ENCODE measurements at places on chromosomes 11 and 22. TPM values are rescaled to one million over a fixed set of nuclear protein-coding genes. Genes with fewer than 3 reads are reported as not detected.
A peak's percentile ranks its signal among the peaks of the same experiment; 100 is the strongest.

DLG2 gene
- total RNA-seq: 6.6 TPM

DEUP1 gene
- total RNA-seq: 0.33 TPM

LRRC75B gene
- 2.6 TPM for total RNA-seq

CD6 gene
- total RNA-seq: 30.7 TPM

ABCC8 gene
- total RNA-seq: 0.42 TPM

DCHS1 gene
- 3.2 TPM for total RNA-seq

KRTAP5-7 gene
- not detected for total RNA-seq

- no peak overlapping the region for H3K27ac ChIP-seq
- no peaks in the 10 kb centered on the region for H3K27me3 ChIP-seq
- no peaks in the 10 kb centered on the region for H3K4me1 ChIP-seq
- H3K4me3 ChIP-seq: no peak overlapping the region
- no peak for DNase-seq
- H3K36me3 ChIP-seq: no peaks in the 10 kb centered on the region
Measured at GRCh38 chr11:90124371-90124770, 10.1 kb upstream of the NAALAD2 start.

- peaks cover 11% of the 10 kb centered on the region for H3K4me1 ChIP-seq
- H3K36me3 ChIP-seq: peaks cover 3% of the 10 kb centered on the region
- H3K27ac ChIP-seq: no peak overlapping the region
Measured at GRCh38 chr11:68115285-68115684, 5.9 kb downstream of the CHKA start.

DNA sequence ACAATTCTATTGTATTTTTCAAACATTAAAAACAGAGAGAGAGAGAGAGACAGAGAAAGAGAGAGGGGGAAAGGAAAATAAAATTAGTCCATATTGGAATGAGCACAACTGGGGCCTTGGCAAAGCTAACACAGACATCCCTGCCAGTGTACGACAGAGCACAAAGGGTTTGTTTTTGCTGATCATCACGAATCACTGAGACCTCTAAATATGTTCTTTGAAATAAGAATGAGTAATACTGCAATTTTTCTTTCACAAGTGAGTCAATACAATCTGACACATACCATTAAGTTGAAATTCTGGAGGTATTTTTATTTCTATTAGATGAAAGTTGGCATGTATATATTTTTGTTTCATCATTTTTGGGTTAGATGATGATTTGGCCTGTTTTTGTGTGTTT lies 27.0 kb upstream of the LRRC4C start:
- DNase-seq: no peak
- H3K4me3 ChIP-seq: no peak overlapping the region
- no peaks in the 10 kb centered on the region for H3K36me3 ChIP-seq
- H3K27ac ChIP-seq: no peak overlapping the region
- H3K4me1 ChIP-seq: no peaks in the 10 kb centered on the region
- H3K27me3 ChIP-seq: no peaks in the 10 kb centered on the region

- H3K36me3 ChIP-seq: no peaks in the 10 kb centered on the region
- no peaks in the 10 kb centered on the region for H3K4me1 ChIP-seq
- peaks cover 3% of the 10 kb centered on the region for H3K27me3 ChIP-seq
- no peak overlapping the region for H3K4me3 ChIP-seq
- H3K27ac ChIP-seq: no peak overlapping the region
Measured at GRCh38 chr11:102239911-102240310, 77.4 kb upstream of the BIRC3 start.

GRCh38 chr11:61505640-61506155 lies 2.9 kb upstream of the LRRC10B start:
- no peak for DNase-seq
- H3K4me3 ChIP-seq: no peak overlapping the region
- H3K27ac ChIP-seq: no peak overlapping the region

GRCh38 chr22:29948385-29948769 lies 65.4 kb downstream of the MTMR3 start:
- no peaks in the 10 kb centered on the region for H3K36me3 ChIP-seq
- H3K27me3 ChIP-seq: no peaks in the 10 kb centered on the region
- no peak overlapping the region for H3K27ac ChIP-seq
- no peak overlapping the region for H3K4me3 ChIP-seq
- DNase-seq: no peak

- no peaks in the 10 kb centered on the region for H3K36me3 ChIP-seq
- H3K27ac ChIP-seq: no peak overlapping the region
- no peaks in the 10 kb centered on the region for H3K27me3 ChIP-seq
- no peak overlapping the region for H3K4me3 ChIP-seq
Measured at GRCh38 chr11:116226731-116227130, 546.1 kb downstream of the BUD13 start.

- H3K4me1 ChIP-seq: no peaks in the 10 kb centered on the region
- no peak overlapping the region for H3K4me3 ChIP-seq
- no peaks in the 10 kb centered on the region for H3K36me3 ChIP-seq
- peaks cover 25% of the 10 kb centered on the region for H3K27me3 ChIP-seq
- DNase-seq: no peak
Measured at GRCh38 chr11:69877235-69877634, 58.0 kb upstream of the FGF3 start.

GRCh38 chr11:94472916-94473799 lies 20.5 kb downstream of the MRE11 start:
- peaks cover 10% of the 10 kb centered on the region for H3K4me1 ChIP-seq
- DNase-seq: peak; percentile 42
- H3K4me3 ChIP-seq: no peak overlapping the region
- H3K27me3 ChIP-seq: no peaks in the 10 kb centered on the region
- no peak overlapping the region for H3K27ac ChIP-seq

DNA sequence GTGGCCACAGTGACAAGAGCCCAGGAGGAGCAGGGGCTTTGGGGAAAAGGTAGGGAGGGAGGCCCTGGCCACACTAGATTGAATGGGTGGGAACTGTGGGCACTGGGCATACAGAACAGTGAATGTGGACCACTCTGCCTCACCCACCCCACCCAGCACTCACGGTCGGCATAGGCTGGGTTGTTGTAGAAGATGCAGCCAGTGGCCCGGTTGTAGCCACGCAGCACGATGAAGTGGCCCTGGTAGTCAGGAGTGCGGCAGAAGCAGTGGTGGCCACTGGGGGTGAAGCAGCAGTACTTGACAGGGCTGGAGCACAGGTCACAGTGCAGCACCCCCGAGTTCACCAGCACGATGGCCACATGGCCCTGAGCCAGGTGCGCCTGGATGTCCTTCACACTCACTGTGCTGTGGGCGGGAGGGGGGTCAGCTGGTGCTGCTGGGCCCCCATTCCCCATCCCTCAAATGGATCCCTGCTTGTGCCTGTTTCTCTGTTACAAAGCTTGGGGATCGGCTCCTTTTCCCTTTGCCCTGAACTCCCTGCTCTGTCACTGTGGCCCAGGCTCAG lies 11.2 kb downstream of the GUCD1 start:
- H3K4me3 ChIP-seq: no peak overlapping the region
- peaks cover 84% of the 10 kb centered on the region for H3K36me3 ChIP-seq
- no peaks in the 10 kb centered on the region for H3K4me1 ChIP-seq
- H3K27ac ChIP-seq: no peak overlapping the region
- no peak for DNase-seq

DNA sequence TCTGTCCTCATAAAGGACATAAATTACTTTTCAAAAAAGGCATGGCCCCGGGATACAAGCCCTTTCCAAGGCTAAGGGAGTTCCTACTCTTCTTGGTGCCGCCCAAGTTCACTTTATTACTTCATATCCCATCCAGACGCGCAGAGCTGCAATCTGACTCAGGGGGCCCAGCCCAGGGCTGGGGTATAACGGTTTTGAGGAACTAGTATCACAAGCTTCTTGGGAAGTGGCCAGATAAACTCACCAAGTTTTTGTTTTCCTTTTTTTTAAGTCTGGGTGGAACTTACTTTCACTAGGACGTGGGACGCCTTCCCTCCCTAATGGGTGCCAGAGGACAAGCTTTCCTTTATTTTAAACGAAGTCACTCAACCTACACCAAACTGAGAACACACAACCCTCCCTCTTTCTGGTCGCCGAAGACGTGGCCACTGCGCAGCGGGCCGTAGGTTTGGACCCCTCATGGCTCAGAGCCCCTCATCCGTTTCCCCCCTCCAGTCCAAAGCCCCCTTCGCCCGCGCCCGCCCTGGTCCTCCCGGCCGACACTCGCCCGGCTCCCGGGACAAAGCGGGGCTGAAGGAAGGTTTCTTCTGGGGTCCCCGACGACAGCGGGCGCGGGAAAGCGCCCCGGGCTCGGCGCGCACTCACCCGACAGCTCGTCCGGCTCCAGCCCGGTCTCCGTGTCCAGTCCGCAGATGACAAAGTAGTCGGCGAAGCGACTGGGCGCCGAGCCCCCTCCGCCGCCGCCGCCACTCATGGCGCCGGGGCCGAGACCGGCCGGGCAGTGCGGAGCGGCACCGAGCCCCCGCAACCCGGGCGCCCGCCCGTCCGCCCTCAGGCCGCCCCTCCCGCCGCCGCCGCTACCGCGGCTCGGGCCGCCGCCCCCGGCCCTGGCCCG lies 587 bp downstream of the DENND5A start:
- peak overlapping the region; percentile 87 for H3K27ac ChIP-seq
- peaks cover 24% of the 10 kb centered on the region for H3K27me3 ChIP-seq
- no peak for DNase-seq
- peak overlapping the region; percentile 78 for H3K4me3 ChIP-seq
- no peaks in the 10 kb centered on the region for H3K36me3 ChIP-seq

GRCh38 chr11:66082946-66083698 lies 13.1 kb downstream of the PACS1 start:
- DNase-seq: no peak
- peak overlapping the region; percentile 13 for H3K27ac ChIP-seq
- H3K4me1 ChIP-seq: peaks cover 47% of the 10 kb centered on the region
- no peaks in the 10 kb centered on the region for H3K27me3 ChIP-seq
- no peak overlapping the region for H3K4me3 ChIP-seq

DNA sequence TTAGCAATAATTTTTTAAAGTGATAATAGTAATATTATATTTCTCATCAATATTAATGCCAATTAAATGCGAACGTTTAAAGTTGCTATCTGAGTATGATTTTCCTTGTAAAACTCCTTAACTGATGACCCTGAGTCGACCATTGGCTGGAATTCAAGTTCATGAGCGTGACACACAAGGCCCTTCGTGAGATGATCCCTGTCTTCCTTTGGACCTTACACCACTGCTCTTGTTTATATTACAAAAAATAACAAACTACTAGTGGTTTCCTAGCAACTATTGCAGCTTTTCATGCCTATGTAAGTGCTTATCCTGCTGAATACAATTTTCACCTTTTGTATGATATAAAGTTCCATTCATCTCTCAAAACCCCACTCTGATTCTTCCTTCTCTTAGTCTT lies 752.9 kb downstream of the CNTN5 start:
- no peak for DNase-seq
- H3K27ac ChIP-seq: no peak overlapping the region
- H3K4me1 ChIP-seq: no peaks in the 10 kb centered on the region
- H3K36me3 ChIP-seq: no peaks in the 10 kb centered on the region

DNA sequence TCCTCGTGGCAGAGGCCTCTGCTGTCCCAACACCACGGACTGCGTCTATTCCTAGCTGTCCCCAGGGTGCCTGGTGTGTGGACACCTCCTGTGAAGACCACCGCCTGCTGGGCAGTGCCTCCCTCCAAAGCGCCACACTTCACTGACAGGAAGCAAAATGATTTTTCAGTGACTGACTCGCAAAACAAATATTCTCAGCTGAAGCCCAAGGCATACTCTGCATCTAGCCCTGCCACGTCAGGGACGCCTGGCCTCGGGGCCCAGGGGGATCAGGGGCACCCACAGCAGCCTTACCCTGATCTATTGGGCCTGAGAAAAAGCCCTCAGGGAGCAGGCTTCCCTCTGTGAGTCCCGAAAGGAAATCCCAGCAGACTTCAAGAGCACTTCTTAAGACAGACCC lies 2.2 kb downstream of the BRD1 start:
- DNase-seq: no peak
- no peaks in the 10 kb centered on the region for H3K27me3 ChIP-seq
- H3K36me3 ChIP-seq: peaks cover 42% of the 10 kb centered on the region
- no peak overlapping the region for H3K27ac ChIP-seq

GRCh38 chr11:93663021-93663420 lies 1.5 kb downstream of the CEP295 start:
- H3K4me1 ChIP-seq: peaks cover 6% of the 10 kb centered on the region
- DNase-seq: no peak
- no peak overlapping the region for H3K27ac ChIP-seq
- H3K4me3 ChIP-seq: no peak overlapping the region
- peaks cover 15% of the 10 kb centered on the region for H3K36me3 ChIP-seq
- H3K27me3 ChIP-seq: no peaks in the 10 kb centered on the region

DNA sequence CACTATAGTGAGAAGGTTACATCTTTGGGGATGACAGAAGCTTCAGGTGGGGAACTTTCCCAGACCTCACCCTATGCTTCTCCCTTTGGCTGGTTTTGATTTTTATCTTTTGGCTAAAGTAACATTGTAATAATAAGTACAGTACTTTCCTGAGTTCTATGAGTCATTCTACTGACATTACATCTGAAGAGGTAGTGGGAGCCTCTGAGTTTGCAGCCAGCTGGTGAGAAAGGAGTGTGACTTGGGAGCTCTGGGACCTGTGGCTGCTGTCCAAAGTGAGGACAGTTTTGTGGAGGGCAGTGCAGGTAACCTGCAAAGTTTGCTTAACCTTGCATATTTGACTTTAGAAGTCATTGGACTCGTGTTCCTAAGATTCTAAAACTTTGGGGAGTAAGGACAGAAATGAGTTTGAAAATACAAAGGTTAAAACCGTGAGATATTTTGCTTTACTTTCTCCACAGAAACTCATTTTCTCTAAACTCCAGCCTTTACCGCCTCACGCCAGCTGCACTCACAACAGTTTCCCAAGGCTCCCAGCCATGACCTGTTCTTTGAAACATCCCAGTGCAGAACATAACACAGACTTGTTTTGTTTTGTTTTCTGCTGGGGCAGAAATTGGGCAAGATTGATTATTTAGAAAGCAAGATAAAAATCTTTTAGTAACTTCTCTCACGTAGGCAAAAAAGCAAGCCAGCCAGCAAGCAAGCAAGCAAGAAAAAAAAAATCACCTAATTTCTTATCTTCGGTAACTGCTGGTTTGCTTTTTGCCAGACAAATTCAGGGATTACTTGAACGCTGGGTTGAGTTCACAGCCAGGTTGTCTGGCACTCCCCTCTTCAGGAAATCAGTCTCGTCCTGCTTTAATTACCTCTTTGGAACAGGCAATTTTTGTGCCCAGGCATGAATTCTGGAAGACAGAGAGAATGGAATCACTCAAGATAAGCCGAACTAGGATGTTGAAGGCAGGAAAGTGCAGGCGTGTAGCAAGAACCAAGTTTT lies 478.3 kb upstream of the ISX start:
- H3K27ac ChIP-seq: no peak overlapping the region
- H3K4me1 ChIP-seq: no peaks in the 10 kb centered on the region
- no peaks in the 10 kb centered on the region for H3K27me3 ChIP-seq
- DNase-seq: no peak
- H3K36me3 ChIP-seq: no peaks in the 10 kb centered on the region
- no peak overlapping the region for H3K4me3 ChIP-seq

GRCh38 chr11:2168286-2169004 lies 3.2 kb downstream of the TH start:
- DNase-seq: no peak
- H3K4me1 ChIP-seq: no peaks in the 10 kb centered on the region
- H3K4me3 ChIP-seq: no peak overlapping the region
- no peak overlapping the region for H3K27ac ChIP-seq

GRCh38 chr11:69832561-69833413 lies 13.6 kb upstream of the FGF3 start:
- H3K36me3 ChIP-seq: no peaks in the 10 kb centered on the region
- no peak for DNase-seq
- no peak overlapping the region for H3K4me3 ChIP-seq
- H3K4me1 ChIP-seq: no peaks in the 10 kb centered on the region

GRCh38 chr11:2314136-2314524 lies 12.3 kb downstream of the TSPAN32 start:
- no peaks in the 10 kb centered on the region for H3K27me3 ChIP-seq
- no peak overlapping the region for H3K27ac ChIP-seq
- no peak for DNase-seq
- H3K4me1 ChIP-seq: no peaks in the 10 kb centered on the region
- H3K36me3 ChIP-seq: no peaks in the 10 kb centered on the region

Data from thymus (tissue), 14 donors.